ENCODE measurements at places on chromosomes 5 and 9.

GRCh38 chr9:127809540-127810377, 7.1 kb downstream of the FPGS start:
- DNase-seq, result no peak

- no peak for DNase-seq
These were observed 9.1 kb upstream of the ZBTB34 start for GRCh38 chr9:126851286-126851880.

DNA sequence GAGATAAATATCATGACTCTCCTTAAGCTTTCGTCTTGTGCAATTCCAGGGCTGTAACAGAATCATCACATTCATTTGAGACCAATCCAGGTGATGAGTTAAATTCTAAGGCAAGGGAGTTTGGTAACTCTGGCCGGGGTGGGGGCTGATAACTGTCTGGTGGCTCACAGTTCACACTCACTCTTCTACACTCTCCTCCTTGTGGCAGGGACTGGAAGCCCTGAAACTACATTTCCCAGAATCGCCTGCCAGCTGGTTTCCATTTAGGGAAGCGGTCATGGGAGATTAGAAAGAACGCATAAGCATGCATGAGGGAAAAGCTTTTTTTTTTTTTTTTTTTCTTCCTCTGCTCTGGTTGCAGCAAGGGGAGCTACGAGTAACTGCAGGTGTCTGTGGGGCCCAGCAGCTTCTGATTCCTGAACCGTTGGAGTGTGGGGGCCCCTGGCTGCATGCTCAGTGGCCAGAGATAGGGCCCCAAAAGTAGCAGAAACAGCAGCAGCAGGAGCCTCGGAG, 154.8 kb upstream of the TBC1D2 start:
- no peak for DNase-seq

GRCh38 chr5:68329554-68330255, 114.1 kb downstream of the PIK3R1 start:
- DNase-seq, result no peak

DNA sequence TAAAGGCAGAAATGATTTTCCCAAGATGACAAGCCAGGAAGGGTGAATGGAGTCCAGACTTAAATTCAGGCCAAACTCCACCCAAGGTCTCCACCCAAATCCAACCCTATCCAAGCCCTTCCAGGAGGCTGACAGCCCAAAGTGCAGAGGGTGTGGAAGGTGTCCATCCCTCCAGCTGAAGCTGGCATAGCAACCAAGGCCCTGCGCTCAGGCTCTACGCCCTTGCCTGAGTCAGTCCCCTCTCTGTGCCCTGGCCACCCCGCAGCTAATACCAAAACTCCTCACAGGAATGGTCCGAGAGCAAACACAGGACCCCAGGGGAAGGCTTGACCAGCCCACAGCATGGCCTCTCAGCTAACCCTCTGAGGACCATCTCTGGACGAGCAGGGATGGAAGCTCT, 2.1 kb downstream of the SEPTIN8 start:
- DNase-seq, result no peak

- no peak for DNase-seq
These were observed 126.7 kb upstream of the PTGER4 start for GRCh38 chr5:40552981-40553380.

- no peak for DNase-seq
These were observed 179.6 kb downstream of the GNAQ start for GRCh38 chr9:77851882-77852595.

DNA sequence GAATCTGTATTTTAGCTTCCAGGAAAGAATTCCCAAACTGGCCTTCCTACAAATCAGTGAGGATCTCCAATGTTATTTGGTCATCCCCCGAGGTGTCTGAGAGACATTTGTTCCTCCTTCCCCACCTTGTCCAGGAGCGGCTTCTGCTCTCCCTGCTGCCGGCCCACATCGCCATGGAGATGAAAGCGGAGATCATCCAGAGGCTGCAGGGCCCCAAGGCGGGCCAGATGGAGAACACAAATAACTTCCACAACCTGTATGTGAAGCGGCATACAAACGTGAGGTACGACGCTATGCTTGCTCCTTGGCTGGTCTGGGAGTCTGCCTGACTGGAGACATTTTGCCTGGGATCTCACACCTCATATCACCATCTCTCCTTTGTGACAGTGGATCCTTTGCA, 160.4 kb downstream of the CFAP90 start:
- DNase-seq, result no peak

- DNase-seq, result no peak
These were observed 31.0 kb upstream of the NFIB start for GRCh38 chr9:14344941-14345353.

DNA sequence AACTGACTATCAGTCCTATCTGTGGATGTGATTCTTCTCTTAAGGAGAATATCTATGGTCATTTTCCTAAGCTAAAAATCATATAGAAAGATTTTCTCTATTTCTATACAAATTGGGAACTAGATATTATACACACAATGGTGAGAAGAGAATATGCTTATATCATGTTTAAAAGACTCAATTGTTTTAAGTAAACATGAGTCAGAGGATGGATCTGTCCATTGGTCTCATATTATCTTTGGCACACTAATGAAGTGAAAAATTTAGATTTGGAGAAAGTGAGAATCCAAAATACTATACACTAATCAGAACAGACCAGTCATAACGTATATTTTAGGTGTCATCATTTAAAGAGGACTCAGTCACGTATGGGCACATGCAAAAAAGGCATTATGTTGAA, 16.5 kb upstream of the SPINK14 start:
- DNase-seq, result no peak

DNA sequence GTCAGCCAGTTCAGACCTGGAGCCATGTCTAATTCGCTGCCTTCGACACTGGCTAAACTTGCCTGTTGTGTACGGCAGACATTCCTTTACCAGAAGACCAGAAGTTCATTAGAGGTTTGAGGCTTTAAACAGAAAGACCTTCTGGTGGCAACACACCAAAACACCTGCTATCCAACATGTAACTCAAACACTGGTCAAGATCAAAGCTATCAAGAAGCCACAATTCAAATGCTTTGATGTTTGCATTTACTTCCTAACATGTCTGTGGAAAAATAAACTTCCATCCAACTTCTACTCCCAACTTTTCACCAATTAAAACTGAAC, 91.0 kb upstream of the RETREG1 start:
- no peak for DNase-seq

DNA sequence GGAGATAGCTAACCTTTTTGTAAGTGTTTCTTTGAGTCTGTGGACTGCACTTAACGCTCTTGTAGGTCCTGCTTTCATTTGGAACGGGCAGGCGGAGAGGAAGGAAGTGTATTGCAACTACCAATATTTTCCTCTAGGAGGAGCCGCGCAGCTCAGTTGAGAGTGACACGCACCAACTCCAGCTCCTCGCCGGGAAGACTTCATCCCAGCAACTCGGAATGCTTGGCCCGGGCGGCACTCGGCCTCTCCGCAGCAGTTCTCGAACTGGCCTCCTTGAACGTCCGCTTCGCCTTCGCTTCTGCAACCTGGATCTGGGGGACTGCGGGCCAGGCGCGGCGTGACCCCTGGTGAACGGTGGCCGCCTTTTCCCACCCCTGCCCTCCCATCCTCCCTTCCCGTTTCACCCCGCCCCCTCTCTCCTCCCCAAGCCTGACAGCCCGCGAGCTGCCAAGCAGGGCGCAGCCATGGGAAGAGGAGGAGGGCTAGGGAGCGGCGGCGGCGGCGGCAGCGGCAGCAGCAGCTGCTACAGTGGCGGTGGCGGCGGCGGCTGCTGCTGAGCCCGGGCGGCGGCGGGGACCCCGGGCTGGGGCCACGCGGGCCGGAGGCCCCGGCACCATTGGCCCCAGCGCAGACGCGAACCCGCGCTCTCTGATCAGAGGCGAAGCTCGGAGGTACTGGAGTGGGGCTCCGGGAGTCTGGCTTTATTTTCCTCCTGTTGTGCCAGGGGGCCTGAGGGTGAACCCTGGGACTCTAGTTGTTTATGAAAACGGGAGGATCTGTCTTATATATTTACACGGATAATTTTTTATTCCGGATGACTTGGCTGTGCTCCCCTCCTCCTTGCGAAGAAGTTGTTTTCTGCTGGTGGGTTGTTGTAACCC, at the start of gene GHR:
TSS of gene GHR (plus strand) at position 155 of the 881 bp plus-strand sequence. CDS start 142,436 bp downstream, outside the sequence.
- no peak for DNase-seq

- no peak for DNase-seq
These were observed 1.3 kb downstream of the ENC1 start for GRCh38 chr5:74638970-74639806.

- no peak for DNase-seq
These were observed 404 bp upstream of the AFAP1L1 start for GRCh38 chr5:149271195-149271715.

DNA sequence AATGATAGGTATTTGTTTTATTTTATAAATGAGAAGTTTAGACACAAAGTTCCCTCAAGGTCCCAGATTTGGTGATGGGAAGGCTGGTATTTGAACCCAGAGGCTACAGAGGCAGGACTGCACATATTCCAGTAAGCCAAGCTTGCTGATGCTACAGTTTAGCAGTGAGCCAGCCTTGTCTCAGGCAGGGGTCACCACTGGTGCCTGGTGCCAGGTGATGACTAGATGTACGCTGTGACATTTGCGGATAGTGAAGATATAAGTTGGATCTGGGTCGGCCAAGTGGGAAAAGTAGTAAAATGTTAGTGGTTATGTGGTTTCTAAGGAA, 143.9 kb downstream of the AOPEP start:
- DNase-seq, result no peak

DNA sequence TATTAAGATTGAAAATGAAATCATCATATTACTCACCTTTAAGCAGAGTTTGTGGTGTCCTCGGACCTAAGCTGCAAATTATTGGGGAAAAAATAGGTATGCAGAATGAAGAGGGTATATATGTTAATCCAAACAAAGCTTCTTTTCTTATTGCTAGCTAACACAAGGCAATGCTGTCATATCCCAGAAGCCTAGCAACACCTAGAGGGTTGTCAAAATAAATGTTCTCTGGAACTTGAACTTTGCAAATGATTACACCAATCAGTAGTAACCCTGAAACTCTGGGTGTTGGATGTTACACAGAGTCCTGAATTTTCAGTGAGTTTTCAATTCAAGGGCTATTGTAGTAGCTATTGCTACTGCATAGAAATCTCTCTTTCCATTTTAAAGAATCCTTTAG, at the start of gene C6:
TSS of gene C6 (minus strand) at position 193 of the 400 bp plus-strand sequence. CDS start 10,302 bp downstream, outside the sequence.
- DNase-seq, result no peak

- no peak for DNase-seq
These were observed 147.9 kb downstream of the ASTN2 start for GRCh38 chr9:117266855-117267497.

GRCh38 chr9:79652598-79652997, 80.8 kb downstream of the TLE4 start:
- no peak for DNase-seq

DNA sequence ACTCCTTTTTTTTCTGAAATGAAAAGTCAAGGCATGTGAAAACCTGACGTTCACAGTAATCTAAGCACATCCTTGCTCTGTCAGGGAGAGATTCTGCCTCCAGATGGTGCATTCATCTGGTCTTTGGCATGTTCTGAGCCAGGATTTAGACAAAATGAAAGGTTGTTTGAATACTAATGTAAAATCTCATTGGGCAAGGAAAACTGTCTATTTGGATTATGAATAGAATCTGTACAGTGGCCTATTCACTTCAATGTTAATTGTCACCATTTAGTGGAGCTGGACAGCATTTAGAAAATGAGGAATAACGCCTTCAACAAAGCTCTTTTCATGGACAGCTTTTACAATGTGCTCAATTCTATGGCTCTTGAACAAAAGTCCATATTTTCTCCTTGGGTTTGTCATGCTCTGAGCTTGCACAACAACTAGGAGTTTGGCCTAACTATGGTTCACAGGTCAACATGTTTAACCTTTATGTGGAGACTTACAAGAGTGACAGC, 28.9 kb downstream of the ARHGEF28 start:
- DNase-seq, result no peak

DNA sequence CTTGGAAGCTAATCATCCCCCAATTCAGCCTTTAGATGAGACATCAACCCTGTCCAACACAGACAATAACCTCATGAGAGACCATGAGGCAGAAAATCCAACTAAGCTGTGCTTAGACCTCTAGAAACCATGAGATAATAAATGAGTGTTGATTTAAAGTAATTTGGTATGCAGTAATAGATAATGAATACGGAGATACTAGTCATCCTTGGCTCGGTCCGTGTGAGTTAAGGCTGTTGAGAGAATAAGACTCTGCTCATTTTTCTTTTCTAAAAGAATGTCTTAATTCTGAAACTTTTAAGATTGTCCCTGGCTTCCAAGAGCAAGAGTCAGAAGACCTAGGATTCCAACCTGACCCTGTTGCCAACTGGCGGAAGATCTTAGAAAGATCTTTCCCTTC, 6.1 kb downstream of the TNC start:
- no peak for DNase-seq

- DNase-seq, result no peak
These were observed 35.5 kb downstream of the CAMK4 start for GRCh38 chr5:111259636-111260035.
